ENCODE measurements at places on chromosomes 12 and 14.
A peak's percentile ranks its signal among the peaks of the same experiment; 100 is the strongest.

- DNase-seq, result no peak
These were observed 53.1 kb downstream of the KCNA1 start for GRCh38 chr12:4962539-4963486.

DNA sequence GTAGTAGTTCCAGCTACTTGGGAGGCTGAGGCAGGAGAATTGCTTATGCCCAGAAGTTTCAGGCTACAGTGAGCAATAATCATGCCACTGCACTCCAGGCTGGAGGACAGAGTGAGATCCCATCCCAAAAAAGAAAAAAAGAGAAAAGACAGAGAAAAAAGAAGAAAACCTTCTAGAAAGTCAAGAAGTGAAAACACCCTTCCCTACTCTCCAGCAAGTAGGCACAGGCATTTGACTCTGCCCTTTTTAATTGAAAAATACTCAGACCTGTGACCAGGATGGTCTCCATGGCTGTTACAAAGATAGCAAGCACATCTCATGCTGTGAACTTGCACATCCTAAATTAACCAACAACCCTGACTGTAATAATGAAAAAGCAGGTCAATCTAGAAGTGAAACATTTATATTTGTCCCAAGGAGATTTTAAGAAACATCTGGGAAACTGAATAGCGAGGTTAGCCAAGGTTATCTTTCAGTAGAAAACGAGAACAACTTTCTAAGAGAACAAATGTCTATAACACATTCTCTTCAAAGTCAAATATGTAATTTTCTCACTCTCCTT is 2.0 kb downstream of the TMTC1 start:
- no peak for DNase-seq

GRCh38 chr12:92603741-92604432 is 98.9 kb upstream of the PLEKHG7 start:
- no peak for DNase-seq

GRCh38 chr14:100104523-100105300 is 39.5 kb downstream of the EVL start:
- peak; percentile 79 for DNase-seq

DNA sequence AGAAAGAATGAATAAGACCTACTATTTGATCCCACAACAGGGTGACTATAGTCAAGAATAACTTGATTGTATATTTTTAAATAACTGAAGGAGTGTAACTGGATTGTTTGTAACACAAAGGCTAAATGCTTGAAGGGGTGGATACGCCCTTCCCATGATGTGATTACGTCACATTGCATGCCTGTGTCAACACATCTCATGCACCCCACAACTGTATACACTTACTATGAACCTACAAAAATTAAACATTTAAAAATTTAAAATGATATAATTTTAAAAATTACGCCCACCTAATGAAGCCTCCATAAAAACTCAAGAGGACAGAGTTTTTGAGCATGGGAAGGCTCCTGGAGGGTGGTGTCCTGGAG is 94.5 kb downstream of the SCARB1 start:
- peak; percentile 52 for DNase-seq

DNA sequence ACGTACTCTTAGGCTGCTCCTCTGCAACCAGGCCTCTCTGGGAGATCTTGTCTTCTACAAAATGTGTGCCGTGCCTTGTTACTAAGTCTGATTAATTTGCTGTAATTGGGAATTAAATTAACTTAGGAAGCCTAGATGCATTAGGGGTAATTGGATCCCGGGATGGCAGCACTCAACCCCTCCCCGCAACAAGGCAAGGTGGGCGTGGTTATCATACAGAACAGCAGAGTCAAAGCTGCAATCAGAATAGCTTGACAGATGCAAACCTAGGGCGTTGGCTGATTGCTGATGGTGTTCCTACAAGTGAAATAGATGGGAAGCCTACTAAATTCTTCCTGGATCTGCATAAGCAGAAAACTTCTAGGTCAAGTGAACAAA is 34.5 kb upstream of the NFYB start:
- no peak for DNase-seq

DNA sequence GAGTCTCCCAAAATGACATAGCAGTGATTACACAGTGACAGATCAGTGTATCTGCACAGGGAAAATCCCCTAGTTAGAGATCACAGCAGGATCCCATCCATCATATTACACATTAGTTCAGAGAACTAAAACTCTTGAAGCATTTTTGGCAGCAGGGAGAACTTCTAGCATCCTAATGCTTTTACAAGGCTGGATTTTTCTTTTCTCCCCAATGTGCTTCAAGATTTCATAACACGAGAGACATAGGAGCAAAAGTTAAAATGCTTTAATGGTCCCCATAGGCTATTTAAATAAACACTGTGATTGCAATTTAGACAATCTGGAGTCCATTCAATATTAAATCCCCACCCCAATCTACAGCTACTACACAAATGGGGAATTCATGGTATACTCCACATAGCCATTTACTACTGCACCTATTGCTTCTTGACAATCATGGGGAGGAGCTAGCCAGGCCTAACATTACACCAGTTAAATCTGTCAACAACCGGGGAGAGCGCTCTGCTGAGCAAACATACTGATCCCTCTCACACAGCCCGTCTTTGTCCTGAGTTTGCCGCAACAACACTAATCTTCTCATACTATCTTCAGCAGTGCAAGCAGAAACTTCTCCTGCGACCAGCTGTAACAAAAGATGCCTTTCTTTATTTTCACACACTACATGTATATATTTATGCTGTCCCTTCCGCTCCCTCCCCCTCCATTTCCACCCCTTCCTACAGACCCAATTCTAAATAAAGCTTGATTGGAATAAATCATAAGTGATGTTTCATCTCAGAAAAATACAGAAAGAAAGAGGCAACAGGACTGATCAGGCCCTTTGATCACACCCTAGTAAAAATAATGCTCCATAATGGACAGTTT is 120.3 kb upstream of the SOX5 start:
- DNase-seq, result peak; percentile 48

GRCh38 chr12:123387508-123388176 is 3.7 kb downstream of the KMT5A start:
- no peak for DNase-seq

Data from choroid plexus epithelial cell (primary cell).